ENCODE measurements at places on chromosomes 6 and 20. TPM values are rescaled to one million over a fixed set of nuclear protein-coding genes. Genes with fewer than 3 reads are reported as not detected.

CCN2 gene
- total RNA-seq: 35.2 TPM

CNR1 gene
- 0.31 TPM for total RNA-seq

ZBTB2 gene
- 11.3 TPM for total RNA-seq

BANF2 gene
- total RNA-seq: not detected

DNAH8 gene
- total RNA-seq: not detected

CST5 gene
- total RNA-seq: not detected

IL20RA gene
- not detected for total RNA-seq

LRP11 gene
- 32.2 TPM for total RNA-seq

CALHM6 gene
- not detected for total RNA-seq

HDGFL1 gene
- not detected for total RNA-seq

CAP2 gene
- 12.2 TPM for total RNA-seq

TMEM151B gene
- total RNA-seq: not detected

CCM2L gene
- 0.56 TPM for total RNA-seq

UBD gene
- total RNA-seq: 0.49 TPM

Measured in A549 treated with RU486 at 1 μM for 4 hours (cell line).